ENCODE measurements at places on chromosomes 1 and 21.
A peak's percentile ranks its signal among the peaks of the same experiment; 100 is the strongest.

GRCh38 chr1:119978018-119978505 lies 81.7 kb upstream of the ADAM30 start:
- DNase-seq, result no peak

GRCh38 chr1:228374711-228375577 lies 31.7 kb downstream of the TRIM11 start:
- no peak for DNase-seq

- no peak for DNase-seq
These were observed 211.6 kb upstream of the PLXNA2 start for GRCh38 chr1:208455821-208456220.

- no peak for DNase-seq
These were observed 37.2 kb downstream of the SLC37A1 start for GRCh38 chr21:42550817-42551216.

GRCh38 chr1:94986783-94987182 lies 59.9 kb upstream of the CNN3 start:
- DNase-seq, result no peak

DNA sequence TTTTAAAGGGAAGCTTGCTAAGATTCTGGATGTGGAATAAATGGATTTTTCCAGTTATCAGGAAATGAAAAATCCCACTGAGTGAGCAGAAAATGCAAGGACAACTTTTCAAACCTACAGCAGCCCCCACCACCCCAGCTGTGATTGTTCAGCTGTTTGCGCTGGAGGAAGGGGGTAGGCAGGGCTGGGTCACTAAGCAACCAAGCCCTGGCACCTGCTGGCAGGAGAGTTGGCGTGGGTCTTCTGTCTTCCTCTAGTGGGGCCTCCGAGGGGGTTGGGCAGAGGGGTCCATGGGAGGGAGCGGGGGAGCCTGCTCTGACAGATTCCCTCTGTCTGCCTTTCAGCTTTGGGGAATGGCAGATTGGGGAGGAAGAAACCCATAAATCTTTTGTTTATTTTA lies 45.3 kb downstream of the EIF2D start:
- DNase-seq, result peak; percentile 59

GRCh38 chr1:39196244-39197215 lies 8.0 kb upstream of the MACF1 start:
- DNase-seq, result no peak

- no peak for DNase-seq
These were observed 60.9 kb downstream of the KIF21B start for GRCh38 chr1:200962631-200963030.

- peak; percentile 31 for DNase-seq
These were observed 88.4 kb downstream of the SDCCAG8 start for GRCh38 chr1:243343970-243344937.

GRCh38 chr1:157830887-157831286 lies 10.7 kb downstream of the CD5L start:
- DNase-seq, result no peak

DNA sequence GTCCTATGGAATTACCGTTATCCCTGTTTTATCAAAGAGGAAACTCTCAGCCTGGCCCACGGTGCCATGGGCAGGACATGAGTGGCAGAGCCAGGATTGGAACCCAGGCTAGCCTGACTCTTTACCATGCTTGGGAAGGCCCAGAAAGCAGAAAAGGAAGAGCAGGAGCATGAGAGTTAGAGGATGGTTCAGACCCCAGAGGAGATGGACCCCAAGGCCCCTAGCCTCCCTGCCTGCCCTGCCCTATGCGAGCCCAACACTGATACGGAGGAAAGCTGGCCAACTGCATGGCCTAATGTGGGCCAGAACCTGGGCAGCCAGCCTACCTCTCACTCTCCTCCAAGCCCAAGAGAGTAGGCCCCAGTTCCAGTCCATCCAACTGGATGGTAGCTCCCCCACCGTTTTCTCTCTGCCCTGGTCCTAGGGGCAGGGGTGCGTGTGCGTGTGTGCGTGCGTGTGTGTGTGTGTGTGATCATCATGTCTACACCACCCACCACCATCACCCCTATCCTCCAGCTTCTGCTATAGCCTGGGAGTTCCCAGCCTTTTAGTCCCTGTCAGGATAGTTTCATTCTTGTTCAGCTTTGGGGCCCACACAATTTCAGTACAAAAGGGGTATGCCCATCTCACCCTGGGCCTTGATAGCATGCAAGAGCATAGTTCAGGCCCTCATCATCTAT lies 15.4 kb upstream of the MEX3A start:
- DNase-seq, result no peak
